ENCODE measurements at places on chromosomes 1 and 21.

GRCh38 chr1:111446967-111447892 is 1.8 kb downstream of the WDR77 start:
- DNase-seq, result peak; percentile 37

DNA sequence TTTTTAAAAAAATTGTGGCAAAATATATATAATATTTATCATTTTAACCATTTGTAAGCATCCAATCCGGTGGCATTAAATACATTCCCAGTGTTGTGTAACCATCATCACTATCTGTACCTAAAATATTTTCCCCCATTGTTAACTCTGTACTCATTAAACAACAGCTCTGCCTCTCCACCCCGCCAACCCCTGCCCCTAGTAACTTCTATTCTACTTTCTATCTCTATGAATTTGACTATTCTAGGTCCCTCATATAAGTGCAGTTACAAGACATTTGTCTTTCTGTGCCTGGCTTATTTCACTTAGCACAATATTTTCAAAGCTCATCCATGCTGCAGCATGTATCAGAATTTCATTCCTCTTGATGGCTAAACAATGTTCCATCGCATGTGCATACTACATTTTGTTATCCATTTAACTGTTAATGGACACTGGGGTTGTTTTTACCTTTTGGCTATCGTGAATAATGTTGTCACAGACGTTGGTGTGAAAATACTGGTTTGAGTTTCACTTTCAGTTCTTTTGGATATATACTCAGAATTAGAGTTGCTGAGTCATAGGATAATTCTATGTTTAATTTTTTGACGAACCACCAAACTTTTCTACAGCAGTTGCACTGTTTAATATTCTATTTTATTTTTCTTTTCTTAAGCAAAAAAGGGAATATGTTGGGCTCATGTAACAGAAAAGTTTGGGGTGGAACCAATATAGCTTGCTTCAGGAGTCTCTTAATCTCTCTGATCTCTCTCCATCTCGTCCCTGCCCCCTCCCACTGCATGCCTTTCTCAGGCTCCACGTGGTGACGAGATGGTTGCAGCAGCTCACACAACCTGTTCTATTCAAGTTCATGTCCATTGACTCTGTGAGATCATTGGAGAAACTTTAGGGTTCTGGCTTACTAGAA is 25.2 kb upstream of the RCAN1 start:
- no peak for DNase-seq

DNA sequence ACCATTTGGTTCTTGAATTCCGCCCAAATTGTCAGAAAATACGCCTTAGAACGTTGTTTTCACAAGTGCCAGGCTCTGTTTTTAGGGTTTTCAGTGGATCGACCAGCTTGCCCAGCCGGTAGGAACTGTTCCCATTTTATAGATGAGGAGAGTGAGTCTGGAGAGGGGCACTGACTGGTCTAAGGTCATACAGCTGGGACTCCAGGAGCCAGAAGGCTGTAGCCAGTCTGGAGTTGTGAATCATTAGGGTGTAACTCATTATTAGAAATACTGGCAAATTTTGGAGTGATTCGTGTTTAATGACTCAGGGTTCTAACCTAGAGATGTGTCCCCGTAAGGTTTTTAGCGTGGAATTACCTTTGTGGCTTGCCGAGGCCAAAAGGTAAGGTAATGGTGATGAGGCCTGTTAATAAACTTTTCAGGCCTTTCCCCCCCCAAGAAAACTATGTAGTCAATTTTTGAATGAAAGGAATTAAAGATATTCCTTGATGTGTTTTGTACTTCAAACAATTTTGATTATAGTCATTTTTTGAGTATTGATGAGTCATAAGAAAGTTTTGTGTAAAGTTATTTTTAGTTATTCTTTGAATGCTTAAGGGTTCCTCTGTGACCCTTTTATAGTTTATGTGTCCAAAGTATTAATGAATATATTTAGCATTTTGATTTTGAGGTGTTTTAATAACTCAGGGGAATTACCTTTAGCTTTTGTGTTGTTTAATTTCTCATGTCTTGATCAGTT is 2.1 kb downstream of the DYRK1A start:
- DNase-seq, result no peak

DNA sequence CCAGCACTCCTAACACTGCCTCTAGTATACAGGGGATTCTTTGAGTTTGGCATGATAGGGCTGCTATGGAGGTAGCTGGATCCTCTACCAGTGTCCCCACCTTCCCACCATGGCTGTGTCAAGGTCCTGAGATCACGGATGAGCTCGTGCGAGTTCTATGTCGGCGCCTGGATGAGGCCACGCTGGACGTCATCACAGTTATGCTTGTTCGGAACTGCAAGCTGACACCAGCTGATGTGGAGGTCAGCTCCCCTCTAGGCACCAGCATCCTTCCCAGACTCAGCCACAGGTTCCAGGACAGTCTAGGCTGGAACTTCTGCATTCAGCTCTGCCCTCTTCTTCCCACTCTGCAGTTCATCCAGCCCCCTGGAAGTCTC is 15.2 kb downstream of the HYI start:
- no peak for DNase-seq

- no peak for DNase-seq
These were observed 46.2 kb upstream of the TINAGL1 start for GRCh38 chr1:31529999-31530684.

DNA sequence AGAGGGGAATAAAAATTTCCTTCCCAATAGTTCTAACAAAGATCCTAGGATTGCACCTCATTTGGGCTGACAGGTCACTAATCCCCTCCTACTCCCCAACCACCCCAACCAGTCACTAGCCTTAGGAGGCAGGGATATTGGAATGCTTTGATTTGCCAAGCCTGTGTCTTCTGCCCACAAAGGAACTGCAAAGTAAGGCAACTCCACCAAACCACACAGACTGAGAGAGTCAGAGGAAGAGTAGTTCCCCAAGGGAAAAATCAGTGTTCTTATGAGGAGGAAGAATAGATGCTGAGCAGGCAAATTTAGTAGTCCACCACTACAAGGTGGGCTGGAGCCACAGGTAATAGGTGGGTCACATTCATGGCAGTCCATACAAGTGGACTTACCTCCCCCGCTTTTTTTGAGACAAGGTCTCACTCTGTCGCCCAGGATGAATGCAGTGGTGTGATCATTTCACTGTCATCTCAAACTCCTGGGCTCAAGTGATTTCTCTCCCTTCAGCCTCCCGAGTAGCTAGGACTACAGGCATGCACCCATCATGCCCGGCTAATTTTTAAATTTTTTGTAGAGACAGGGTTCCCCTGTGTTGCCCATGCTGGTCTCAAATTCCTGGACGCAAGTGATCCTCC is 3.7 kb upstream of the TMEM39B start:
- no peak for DNase-seq

- no peak for DNase-seq
These were observed 22.6 kb downstream of the PLPPR5 start for GRCh38 chr1:98981917-98982513.

- no peak for DNase-seq
These were observed 37.4 kb upstream of the CCDC27 start for GRCh38 chr1:3714814-3715213.

DNA sequence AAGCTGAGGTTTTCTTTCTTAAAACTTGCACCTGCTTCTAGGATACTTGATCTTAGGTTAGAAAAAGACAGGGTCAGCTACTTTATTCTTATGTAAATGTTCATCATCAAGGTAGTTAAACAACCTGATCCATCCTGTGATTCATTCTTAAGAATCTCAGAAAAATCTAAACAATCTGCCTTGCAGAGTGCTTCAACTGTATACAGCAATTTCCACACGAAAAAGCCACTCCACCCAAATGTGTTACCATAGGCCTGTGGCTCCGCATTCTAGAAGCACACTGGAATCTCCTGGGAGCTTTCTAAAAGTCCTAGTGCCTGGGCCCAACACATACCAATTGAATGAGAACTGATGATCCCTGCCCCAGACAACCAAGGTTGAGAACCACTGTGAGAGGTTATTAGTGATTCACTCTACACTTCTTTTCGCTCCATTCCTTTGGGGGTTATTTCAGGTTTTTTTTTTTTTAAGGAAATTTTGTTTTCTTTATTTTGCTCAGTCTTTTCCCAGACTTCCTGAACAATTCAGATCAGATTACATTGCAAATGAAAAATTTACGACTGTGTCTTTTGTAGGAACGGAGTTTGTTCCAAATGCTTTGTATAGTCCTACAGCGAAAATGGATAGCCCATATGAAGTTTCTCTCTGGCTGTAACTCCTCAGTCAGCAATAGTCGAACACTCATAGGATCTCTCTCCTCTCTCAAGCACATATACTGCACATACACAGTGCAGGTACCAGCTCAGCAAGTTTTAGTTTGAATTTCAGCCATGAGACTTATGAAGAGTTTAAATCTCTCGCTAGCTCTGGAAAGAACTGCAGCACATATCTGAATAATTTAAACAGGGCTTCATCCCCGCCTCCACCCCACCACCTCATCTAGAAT is 16.1 kb downstream of the SMYD2 start:
- no peak for DNase-seq

GRCh38 chr21:28337315-28337714 is 655.4 kb downstream of the LTN1 start:
- DNase-seq, result peak; percentile 65

DNA sequence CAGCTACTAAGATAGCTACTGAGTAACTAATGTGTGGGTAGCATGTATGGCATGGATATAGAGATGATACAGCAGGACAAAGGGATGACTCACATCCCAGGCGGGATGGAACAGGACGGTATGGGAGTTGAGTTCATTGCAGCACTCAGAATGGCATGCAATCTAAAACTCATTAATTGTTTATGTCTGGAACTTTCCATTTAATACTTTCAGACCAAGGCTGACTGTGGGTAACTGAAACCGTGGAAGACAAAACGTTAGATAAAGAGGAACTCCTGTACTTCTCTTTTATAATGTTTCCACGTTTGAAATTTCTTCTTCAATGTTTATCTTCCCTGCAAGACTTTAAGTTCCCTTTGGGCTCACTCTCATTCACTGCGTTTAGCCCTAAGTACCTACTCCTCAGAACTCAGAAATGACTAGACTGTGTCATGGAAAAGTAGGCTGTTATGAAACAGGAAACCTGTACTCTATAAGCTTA is 151.9 kb downstream of the MAGI3 start:
- DNase-seq, result no peak

- DNase-seq, result no peak
These were observed 14.6 kb downstream of the MED18 start for GRCh38 chr1:28343405-28343804.

- no peak for DNase-seq
These were observed 1.8 kb downstream of the THEM4 start for GRCh38 chr1:151907363-151908139.

DNA sequence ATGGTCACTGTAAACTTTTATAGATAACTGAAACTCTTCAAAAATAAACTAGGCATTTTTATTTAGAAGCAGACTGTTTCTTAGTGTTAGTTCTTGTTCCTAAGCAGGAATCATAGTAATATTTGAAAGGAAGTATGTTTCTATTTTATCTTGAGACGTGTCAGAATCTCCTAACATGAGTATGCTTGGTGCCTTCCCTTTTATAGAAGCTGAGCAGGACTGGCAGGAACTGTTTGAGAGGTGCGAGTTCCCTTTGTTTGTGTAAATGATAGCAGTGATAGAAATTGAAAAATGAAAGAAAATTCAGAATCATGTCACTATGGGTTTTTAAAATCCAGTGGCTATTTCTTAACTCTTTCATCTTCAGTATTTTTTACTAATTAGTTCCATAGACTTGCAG is 56.9 kb downstream of the LRRC8D start:
- DNase-seq, result no peak

DNA sequence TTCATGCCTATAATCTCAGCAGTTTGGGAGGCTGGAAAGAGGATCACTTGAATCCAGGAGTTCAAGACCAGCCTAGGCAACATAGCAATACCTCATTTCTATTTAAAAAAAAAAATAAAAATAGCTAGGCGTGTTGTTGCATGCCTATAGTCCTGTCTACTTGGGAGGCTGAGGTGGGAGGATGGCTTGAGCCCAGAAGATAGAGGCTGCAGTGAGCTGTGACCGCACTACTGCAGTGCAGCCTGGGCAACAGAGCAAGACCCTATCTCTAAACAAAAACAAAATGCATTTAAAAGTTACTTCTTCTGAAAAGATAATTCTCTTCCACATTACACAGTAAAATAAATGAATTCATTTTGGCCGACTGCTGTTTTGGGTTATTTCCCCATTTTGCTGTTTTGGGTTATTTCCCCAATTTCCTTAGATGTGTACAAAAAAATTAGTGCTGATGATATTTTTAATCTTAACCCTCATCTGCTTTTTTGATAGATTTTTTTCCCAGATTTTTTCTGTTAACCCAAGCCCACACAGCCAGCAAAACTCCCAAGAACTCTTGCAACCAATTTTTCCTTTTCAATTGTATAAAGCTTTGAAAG is 23.0 kb upstream of the SAMSN1 start:
- DNase-seq, result no peak

DNA sequence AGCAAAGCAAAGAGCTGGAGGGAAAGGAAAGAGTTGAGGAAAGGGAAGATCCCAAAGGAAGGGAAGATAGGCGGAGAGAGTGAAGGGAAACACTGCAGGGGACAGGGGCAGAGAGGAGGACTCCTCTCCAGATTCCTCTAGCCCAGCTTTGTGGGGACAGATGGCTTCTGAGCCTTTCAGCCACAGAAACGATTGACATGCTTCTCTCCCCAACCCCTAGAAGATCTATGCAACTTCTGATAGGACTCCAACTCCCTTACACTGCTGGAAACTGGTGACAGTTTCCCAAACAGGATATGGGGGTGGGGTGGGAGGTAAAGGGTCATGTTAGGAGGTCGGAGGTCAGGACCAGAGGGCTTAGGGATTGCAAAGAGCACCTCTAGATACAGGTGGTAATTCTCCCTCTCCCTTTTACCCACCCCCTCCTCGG is 6.5 kb downstream of the MEX3A start:
- no peak for DNase-seq
